ENCODE measurements at places on chromosomes 4 and X. TPM values are rescaled to one million over a fixed set of nuclear protein-coding genes. Genes with fewer than 3 reads are reported as not detected.
A peak's percentile ranks its signal among the peaks of the same experiment; 100 is the strongest.

MAGEA6 gene
- not detected for total RNA-seq

DNA sequence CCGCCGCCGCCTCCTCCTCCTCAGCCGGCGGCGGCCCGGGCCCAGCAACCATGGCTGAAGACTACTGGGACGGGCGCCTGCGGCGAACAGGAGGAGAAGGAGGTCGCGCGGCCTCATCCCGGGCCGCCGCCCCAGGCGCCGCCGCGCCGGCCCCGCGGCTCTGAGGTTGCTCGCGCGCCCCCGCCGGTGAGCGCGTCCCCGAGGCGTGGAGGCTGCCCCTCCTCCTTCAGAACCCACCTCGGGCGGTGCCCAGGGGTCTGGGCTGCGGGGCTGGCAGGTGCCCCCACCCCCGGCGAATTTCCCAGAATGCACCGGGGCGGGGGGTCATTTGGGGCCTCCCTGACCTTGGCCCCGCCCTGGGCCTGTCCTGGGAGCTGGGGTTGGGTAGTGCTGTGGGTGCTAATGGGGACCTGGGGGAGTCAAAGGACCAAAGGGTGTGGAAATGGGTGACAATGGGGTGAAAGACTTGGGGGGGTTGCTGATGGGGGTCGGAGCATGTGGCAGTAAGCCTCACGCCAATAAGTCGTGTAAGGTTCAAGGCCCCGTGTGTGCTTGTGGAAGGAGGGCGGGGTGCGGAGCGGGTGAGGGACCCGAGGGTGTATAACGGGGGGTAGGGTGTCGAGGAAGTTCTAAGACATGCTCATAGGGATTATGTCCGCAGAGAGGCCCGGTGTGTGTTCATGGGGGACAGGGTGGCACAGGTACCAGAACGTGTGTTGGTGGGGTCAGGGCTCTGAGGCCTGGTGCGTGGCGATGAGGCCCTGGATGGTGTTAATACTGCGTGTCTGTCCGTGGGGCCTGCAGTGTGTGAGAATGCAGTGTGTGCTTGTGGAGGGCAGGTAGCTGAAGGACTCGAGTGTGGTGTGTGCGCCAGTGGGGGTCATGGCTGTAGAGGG, 687 bp downstream of the CDK16 start:
- DNase-seq = peak; percentile 91

GRCh38 chr4:22625311-22625710, 67.4 kb upstream of the GBA3 start:
- no peak for DNase-seq

DNA sequence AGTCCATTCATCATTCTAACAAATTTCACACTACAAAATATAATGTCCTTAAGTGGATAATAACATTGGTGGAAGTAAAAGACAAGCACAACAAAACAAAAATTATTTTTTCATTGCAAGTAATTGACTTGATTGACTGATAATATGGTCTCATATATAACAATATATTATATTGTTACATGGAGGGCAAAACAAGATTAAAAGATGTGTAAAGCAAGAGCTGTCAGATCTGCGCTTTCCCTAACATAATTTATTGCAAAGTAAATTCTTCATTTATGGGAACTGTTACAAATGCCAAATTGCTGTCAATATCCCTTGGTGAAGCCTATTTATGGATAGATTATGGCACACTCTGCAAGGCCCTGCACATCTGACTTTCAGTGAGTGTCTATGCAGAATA, 233.6 kb downstream of the PCDH7 start:
- no peak for DNase-seq

- DNase-seq = no peak
These were observed 244.2 kb upstream of the MAB21L2 start for GRCh38 chr4:150337734-150338133.

PSMD10 gene
- 60.8 TPM for total RNA-seq

SH2D1A gene
- total RNA-seq = not detected

- no peak for DNase-seq
These were observed 153.2 kb upstream of the FRG1 start for GRCh38 chr4:189787216-189788031.

CT47A7 gene
- not detected for total RNA-seq

PIR gene
- total RNA-seq = 15.9 TPM

- DNase-seq = peak; percentile 95
These were observed 7.5 kb upstream of the BCOR start for GRCh38 chrX:40104985-40105834.

EDA gene
- total RNA-seq = 0.59 TPM

LRCH2 gene
- total RNA-seq = 2.5 TPM

GRCh38 chr4:147060151-147060931, 114.7 kb upstream of the TTC29 start:
- DNase-seq = no peak

GRCh38 chr4:48015216-48015615, 1.3 kb downstream of the CNGA1 start:
- no peak for DNase-seq

SMR3B gene
- not detected for total RNA-seq

DNA sequence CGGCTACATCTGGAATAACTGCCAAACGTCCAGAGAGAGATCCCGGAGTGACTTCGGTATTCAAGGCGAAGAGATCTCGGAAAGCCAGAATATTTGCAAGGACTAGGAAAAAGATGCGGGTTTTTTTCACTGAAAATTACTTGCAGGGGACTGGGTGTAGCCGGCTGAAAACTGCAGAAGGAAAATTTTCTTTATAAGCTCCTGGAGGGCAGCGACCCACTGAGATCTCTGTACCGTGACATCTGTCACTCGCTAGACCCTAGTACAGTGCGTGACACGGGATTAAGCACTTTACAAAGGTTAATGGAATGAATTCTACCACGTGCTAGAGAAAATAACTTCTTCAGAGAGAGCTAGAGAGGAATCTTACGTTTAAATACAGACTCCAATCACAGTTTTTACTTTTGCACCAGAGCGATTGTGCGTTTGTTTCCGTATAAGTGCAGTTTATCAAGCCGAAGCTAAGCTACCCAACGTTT, 1.1 kb upstream of the LCORL start:
- peak; percentile 72 for DNase-seq

- no peak for DNase-seq
These were observed 53.8 kb upstream of the BMP2K start for GRCh38 chr4:78722320-78722719.

- no peak for DNase-seq
These were observed 20.4 kb upstream of the SFRP2 start for GRCh38 chr4:153809307-153809706.

- peak; percentile 18 for DNase-seq
These were observed 31.6 kb downstream of the UBE2K start for GRCh38 chr4:39729557-39729956.

DNA sequence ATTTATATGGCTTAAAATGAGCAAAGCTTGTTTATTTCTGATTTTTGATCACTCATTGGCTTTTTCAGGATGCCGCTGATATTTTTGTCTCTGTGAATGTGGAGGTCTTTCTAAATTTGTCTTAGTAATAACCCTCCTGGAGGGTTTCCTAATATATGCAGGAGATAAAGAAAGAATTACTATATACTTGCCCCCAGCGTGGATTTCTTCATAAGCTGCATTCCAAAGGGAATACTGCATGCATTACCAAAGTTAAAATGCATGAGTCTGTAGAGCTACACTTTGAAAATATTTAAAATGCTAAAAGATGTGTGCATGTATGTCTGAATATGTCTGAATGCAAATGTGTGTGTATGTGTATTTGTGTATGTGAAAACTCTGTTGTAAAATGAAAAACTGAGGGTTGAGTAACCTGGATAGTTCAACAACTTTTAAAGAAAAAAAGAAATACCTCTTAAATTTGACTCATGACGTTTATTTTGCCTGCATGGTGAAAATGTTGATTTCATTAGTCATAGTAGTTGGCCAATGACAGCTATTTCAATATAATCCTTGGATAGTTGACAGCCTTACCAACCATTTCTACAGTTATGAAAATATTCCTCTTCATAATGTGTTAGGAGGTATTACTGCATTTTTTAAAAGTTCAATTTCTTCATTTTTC, 113.2 kb upstream of the ZNF827 start:
- peak; percentile 90 for DNase-seq

GALNT7 gene
- total RNA-seq = 22.7 TPM

DNA sequence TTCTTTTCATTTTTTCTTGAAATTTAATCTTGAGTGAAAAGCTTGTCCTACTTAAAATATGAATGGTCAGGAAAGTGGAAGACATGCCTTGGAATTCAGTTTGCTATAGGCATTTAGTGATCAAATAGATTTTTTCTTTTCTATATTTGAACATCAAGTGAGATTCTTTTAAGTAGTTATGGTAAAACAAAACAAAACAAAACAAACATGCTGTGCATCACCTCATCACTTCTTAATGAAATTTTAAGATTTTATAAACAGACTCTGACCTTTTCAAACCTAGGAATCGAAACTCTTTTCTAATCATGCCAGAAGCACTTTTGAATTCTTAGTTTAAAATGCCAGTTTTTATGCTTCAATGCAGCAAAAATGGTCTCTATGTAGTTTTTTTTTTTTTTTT, 62.8 kb downstream of the CNKSR2 start:
- DNase-seq = no peak

- peak; percentile 19 for DNase-seq
These were observed 837.4 kb downstream of the TRIML1 start for GRCh38 chr4:188976644-188977115.

- peak; percentile 79 for DNase-seq
These were observed 192.5 kb downstream of the ASMT start for GRCh38 chrX:1807301-1807731.

DNA sequence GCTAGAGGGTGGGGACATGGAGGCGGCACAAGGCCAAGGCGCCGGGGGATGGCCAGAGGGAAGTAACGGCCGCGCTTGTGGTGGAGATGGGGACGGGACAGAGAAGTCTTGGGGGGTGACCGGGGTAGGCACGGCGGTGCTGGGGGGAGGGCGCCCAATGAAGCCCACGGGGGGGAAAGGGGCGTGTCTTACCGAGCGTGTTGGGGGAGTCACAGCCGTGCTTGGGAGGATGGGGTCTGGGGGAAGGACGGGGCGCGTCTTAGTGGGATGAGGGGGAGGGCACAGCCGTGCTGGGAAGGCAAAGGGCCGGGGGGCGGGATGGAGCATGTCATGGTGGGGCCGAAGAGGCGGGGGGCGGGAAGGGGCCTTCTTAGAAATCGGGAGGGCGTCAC, 952 bp downstream of the ARSD start:
- peak; percentile 82 for DNase-seq

- DNase-seq = no peak
These were observed 94.2 kb upstream of the MAMLD1 start for GRCh38 chrX:150268839-150269355.

GPR82 gene
- not detected for total RNA-seq

DNA sequence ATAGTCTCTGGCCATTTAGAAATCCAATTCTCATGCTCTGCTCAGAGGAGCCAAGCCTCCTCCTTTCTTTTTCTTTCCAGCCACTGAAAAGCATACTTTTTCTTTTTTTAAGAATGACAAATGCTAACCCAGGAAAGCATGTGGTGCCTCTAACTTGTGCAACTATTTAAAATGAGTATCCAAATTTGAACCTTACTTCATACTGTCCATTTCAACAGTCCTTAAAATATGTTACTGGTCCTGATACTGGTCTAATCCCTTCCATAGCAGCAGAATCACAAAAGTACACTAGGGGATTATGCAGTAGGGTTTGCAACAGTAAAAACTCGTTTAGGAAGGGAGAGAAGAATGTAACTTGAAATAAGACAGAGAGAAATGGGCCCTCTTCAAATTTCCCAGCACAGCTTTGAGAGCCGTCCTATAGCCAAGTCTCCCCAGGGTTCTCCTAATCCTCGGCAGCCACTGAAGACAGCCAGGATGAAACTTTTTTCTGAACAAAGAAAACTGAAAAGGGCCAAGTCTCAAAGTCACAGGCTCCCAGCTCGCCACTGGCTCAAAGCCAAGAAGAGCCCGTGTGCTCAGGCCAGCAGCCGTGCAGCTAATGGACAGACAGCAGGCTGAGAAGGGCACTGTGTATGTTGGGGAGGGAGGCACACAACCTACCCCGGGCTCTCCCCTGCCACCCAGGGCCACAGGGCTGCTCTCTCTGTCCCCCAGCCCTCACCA, 39.5 kb downstream of the GPC4 start:
- DNase-seq = no peak

LPAR4 gene
- 0.36 TPM for total RNA-seq

- DNase-seq = no peak
These were observed 9.7 kb downstream of the SOD3 start for GRCh38 chr4:24805067-24805466.

DNA sequence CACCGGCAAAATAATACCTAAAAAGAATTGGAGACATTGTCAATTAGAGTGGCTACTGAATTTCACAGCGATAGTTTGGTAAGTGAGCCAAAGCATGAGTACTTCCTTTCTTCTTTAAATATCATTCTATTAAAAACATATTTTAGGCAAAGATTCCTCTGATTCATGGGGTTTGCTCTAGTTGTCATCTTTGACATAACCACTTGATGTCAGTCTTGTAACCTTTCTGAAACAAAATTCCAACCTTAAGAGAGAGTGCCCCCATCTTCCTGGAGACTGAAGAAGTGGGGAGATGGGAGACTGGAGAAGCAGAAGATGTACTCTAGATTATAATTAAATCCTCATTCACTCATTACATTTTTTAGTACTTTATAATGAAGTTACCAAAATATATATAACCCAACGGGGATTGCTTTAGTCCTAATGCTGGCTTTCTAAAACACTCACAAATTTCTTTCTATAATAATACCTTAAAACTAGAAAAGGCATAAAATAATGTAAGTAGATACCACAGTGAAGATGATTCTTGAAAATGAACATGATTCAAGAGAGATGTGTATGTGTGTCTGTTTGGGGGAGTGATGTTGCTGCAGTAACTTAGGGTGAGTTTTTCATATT, 96.4 kb downstream of the EMCN start:
- no peak for DNase-seq

PLAC8 gene
- total RNA-seq = 0.72 TPM

DNA sequence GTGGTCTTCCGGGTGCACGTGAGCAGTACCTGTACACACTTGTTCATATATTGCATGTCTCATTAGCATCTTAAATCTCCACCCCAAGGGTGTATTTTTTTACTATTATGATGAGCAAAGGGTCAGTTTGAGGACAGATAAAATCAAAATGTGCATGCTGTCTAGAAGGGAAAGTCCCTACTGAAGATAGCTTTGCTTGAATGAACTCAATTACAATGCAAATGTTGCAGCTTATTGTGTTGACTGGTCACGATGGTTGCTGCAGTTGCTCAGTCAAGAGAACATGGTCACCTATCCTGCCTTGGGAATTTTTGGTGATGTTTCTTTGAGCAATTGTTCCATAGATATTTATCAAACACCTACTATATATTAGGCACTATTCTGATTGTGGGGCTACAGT, 103.8 kb upstream of the MID1IP1 start:
- no peak for DNase-seq

RTL3 gene
- under 0.01 TPM for total RNA-seq

LRPAP1 gene
- 82.9 TPM for total RNA-seq

DNA sequence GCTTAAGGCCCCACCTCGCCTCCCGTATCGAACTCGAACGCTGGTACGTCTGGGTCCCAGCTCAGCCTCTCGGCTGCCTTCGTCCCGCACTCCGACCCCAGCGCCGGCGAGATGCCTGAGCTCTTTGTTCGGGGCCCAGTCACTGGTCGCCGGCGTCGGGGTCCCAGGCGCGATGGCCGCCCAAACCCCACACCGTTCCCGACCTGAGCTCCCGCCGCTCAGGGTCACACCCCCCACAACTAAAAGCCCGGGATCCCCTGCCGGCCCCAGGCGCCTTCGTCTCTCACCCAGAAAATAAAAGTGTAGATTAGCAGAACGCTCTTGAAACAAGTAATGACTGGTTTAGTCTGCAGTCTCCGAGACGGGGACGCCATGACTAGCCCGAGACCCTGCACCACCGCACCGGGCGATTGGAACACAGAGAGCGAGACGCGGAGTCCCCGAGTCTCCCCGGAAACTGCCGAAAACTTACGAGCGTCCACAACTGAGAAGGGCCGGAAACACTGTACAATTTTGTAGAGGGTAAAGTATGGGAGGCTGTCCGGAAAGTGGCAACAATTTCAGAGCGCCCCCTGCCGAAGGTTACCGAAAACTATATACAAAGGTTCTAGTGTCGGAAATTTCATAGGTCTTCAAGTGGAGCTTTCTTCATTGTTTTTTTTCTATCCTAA, at the start of gene TSPAN6:
TSS of gene TSPAN6 (minus strand) at position 486 of the 671 bp plus-strand sequence. CDS start at position 374, 112 bp downstream.
- DNase-seq = peak; percentile 76
